ENCODE measurements at places on chromosomes 11 and 22.

- no peak for DNase-seq
Observed at GRCh38 chr11:126391970-126392632, 36.6 kb downstream of the ST3GAL4 start.

DNA sequence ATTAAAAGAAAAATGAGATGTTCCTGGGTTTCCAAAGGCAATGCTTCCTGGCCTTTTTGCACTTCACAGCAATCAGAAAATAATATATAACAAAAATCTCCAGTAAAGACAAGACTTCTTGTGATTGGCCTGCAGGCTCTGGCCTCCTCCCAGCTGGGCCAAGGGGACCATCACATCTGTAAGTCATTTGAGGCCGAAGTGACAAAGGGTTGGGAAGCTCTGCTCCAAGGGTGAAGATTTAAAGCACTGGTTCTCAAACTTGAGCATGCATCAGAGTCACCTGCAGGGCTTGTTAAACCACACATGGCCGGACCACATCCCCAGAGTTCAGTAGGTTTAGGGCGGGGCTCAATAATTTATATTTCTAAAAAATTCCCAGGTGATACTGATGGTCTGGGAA lies 32.1 kb downstream of the ARFGAP2 start:
- DNase-seq: no peak

- no peak for DNase-seq
Observed at GRCh38 chr22:39146256-39147101, 6.0 kb downstream of the CBX7 start.

- DNase-seq: no peak
Observed at GRCh38 chr11:16456366-16456765, 100.0 kb upstream of the SOX6 start.

DNA sequence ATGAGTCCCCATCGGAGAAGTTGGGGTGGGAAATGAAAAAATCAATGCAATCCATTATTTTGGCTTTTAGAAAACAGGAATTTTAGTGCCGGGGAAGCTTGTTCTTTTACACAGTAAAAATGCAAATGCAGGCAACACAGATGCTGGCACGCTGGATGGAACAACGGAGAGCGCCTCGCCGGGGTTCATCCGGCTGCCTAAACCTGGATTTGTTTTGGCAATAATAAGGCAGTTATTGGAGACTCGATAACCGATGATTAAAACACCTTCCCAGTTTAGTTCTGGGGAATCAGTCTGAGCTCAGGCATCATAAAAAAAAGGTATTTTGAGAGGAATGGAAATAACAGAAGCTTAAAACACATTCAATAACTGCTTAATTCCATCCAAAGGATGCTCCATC lies 2.9 kb downstream of the DSCAML1 start:
- DNase-seq: no peak

DNA sequence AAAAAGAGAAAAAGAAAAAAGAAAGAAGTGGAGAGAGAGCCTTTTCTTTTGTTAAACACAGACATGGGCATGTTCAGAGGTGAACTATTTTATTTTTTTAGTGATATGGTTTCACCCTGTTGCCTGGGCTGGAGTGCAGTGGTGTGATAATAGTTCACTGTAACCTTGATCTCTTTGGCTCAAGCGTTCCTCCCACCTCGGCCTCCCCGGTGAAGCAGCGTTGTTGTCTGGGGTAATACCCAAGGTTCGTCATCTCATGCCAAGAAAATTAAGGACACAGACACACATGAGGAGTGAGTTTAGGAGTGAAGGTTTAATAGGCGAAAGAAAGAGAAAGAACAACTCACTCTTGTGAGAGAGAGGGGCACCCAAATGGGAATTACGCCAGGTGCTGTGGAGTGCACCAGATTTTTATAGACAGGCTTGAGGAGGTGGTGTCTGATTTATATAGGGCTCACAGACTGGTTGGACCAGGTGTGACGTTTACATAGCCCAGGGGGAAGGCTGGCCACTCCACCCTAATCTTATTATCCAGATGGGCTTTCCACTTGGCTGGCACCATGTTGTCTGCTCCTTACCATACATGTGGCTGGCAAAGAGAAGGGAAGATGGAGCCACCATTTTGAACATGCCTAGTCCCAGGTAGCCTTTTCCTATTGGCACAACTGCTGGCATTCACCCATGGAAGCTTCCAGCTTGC lies 42.3 kb downstream of the GRAMD1B start:
- no peak for DNase-seq

GRCh38 chr11:33701302-33702230 lies 940 bp upstream of the C11orf91 start:
- DNase-seq: no peak

DNA sequence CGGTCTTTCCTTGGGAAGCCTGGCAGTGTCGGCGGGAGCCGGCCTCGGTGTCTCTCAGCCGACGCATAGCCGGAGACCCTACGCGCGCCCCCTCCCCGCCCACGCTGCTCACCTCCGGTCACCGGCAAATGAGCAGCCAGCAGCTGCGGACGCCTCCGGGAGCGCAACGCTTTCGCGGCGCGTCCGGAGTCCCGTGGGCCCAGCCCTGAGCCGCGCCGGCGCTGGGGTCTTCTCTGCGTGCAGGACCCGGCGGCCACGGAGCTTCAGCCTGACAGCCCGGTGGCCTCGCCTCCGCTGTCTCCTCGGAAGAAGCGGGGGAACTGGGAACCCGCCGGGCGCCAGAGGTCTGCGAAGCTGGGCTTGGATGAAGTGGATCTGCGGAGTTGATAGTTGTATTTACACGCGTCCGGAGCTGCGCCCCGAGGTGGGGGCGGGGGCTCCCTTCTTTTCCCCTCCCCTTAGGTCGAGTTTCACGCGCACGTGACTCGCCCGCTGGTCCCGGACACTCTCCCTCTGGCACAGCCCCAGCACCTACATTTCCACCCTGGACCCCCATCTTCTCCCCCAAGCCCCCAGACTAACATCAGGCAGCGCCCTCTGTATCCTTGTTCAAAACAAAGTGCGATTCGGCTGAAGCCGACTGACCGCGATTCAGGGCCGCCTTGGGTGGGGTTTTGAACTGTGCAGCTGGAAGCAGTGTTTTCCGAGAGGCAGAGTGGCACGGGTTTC lies at the start of gene SLC43A1:
SLC43A1 (minus strand) TSS at position 371 of the 729 bp plus-strand sequence. CDS start 1,591 bp downstream, outside the sequence.
- DNase-seq: no peak

DNA sequence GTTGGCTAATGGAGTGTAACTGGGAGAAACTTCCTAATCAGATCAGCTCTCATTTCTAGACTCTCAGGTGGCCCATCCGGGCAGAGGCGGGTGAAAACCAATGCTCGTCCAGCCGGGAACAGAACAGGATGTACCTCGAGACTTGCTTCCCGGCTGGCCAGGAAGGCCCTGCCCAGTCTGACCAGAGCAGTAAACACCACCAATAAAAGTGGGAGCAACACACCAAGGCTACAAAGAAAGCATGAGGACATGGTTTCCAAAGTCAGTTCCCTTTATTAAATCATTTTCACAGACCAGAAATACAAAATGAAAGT lies 940 bp upstream of the TNKS1BP1 start:
- no peak for DNase-seq

DNA sequence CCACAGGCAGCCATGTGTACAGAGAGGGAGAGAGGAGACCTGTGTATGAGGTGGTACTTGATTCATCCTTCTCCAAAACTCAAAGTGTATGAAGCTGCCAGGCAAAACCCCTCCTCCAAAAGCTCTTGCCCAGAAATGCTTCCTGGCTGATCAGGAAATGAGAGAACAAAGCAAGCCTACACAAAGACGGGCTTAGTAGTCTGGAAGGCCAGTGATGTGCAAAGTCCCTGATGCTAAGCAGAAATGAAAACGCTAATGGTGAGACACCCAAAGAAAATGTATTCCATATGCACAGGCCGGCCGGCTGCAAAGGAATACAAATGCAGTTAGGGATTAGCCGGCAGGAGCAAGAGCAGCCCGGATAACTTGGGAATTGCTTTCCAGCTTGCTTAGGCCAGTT lies 234.9 kb upstream of the CADM1 start:
- no peak for DNase-seq

GRCh38 chr11:465896-466530 lies 15.9 kb downstream of the PTDSS2 start:
- DNase-seq: no peak

GRCh38 chr22:17380359-17381087 lies 11.3 kb downstream of the CECR2 start:
- DNase-seq: no peak

GRCh38 chr11:65295001-65295400 lies 19.7 kb upstream of the CDC42EP2 start:
- no peak for DNase-seq

GRCh38 chr11:69400140-69400539 lies 81.3 kb upstream of the LINC01488 start:
- no peak for DNase-seq

- no peak for DNase-seq
Observed at GRCh38 chr11:122234257-122234656, 118.2 kb upstream of the BLID start.

GRCh38 chr11:129163714-129164164 lies 28.4 kb downstream of the ARHGAP32 start:
- DNase-seq: no peak

- DNase-seq: no peak
Observed at GRCh38 chr11:28257761-28258160, 149.6 kb downstream of the METTL15 start.

- no peak for DNase-seq
Observed at GRCh38 chr11:83006877-83007330, 64.8 kb downstream of the RAB30 start.

GRCh38 chr11:110176366-110177085 lies 83.3 kb downstream of the ZC3H12C start:
- DNase-seq: no peak

GRCh38 chr11:8691601-8692000 lies 9.0 kb downstream of the RPL27A start:
- no peak for DNase-seq

DNA sequence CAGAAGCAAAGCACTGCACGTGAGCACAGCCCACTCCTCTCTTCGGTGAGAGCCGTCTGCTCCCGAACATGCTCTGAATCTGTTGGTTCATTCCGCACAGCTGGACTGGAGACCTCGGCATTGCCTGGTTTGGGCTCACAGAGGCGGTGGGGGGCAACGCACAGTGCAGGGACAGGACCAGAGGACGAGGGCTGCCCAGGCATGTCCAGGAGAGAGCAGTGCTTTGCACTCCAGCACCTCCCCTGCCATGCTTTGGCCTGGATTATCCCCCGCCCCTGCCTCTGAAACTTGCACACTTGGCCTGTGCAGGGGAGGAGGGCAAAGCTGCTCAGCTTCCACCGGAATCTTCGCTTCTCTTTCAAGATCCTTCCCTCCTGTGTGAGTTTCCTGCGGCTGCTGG lies 536.5 kb downstream of the BRD1 start:
- no peak for DNase-seq

DNA sequence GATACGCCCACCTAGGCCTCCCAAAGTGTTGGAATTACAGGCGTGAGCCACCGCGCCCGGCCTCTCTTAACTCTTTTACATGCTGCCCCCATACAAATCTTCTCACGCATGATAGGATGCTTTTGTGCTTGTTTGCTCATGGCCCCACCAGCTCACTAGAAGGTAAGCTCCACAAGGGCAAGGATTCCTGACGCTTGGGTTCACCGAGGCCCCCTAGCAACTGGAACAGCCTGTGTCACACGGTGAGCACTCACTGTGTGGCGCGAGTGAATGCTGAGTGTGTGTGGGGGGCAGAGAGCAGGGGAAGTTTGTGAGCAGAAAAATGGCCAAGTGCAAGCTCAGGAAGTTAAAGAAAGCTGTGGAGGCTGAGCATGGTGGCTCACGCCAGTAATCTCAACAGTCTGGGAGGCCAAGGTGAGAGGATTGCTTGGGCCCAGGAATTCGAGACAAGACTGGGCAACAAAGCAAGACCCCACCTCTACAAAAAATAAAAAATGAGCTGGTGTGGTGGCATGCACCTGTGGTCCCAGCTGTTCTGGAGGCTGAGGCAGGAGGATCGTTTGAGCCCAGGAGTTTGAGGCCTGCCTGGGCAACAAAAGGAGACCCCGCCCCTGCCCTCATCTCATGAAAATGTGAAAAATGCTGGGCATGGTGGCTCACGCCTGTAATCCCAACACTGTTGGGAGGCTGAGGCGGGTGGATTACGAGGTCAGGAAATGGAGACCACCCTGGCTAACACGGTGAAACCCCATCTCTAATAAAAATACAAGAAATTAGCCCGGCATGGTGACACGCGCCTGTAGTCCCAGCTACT lies 2.3 kb downstream of the BAD start:
- no peak for DNase-seq

- DNase-seq: no peak
Observed at GRCh38 chr11:44618561-44619425, 53.3 kb downstream of the CD82 start.

- no peak for DNase-seq
Observed at GRCh38 chr11:20023082-20023426, 137.2 kb downstream of the DBX1 start.

DNA sequence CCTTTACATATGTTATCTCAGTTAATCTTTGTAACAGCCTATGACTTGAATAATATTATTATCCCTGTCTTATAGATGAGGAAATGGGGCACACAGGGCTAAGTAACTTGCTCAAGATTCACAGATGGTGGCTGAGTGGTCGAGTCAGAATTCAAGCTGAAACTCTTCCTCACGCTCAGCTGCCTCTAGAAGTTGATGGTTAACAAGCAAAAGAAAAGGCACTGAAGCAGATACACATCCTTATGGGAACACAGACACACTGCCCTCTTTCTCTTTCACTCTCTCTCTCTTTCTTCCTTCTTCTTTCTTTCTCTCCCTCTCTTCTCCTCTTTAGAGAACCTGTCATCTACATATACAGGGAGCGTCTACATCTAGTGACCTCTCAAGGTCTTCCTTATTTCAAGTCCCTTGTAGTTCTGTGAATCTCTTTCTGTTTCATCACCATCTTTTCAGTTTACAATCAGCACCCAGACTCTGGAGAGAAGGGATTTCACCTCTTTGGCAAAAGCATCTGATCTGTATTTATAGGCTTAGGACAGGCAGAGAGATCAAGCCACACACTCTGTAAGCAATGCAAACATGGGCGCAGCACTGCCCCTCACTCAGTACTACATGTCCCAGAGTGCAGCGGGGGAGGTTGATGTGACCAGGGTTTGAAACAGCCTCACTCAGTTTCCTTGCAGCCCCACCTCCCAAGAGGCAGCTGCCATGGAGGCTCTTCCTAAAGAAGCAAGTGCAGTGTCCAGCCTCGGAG lies 75.7 kb downstream of the GRAMD1B start:
- DNase-seq: no peak

DNA sequence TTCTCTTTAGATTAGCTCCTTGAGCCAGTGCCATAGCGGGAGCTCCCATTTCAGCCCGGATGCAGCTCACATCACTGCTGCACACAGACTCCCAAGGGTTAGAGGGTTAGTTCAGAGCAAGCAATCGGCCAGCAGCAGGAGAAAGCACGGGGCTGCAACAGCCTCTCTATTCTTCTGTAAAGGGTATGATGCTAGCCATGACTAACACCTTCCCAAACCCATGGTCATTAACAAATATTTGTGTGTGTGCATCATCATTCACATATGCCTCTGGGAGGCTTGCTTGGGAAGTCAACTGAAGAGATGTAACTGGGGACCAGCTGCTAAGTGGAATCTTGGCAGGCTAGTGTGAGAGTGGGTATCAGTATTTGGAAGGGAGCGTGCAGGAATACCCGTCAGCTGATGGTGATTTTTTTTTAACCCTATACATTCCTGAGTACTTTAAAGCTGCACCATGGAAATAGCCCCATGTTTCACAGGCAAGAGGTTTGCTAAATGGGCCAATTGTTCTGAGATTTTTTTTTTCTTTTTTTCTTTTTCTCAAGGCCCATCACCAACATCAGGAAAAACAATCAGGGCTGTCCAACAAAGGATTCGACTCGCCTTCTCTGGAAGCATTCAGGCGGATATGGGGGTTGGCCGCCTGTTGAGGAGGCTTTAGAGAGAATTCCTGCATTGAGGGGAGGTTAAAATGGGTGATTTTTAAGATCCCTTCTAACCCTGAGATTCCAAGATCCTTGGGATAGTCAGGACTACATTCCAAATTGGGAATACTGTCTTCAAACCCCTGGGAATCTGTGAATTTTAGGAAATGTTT lies 33.2 kb upstream of the CCDC89 start:
- no peak for DNase-seq
